ENCODE measurements at places on chromosomes 12 and 14.
A peak's percentile ranks its signal among the peaks of the same experiment; 100 is the strongest.

GRCh38 chr12:27531896-27532295, 7.9 kb downstream of the PPFIBP1 start:
- DNase-seq = no peak

DNA sequence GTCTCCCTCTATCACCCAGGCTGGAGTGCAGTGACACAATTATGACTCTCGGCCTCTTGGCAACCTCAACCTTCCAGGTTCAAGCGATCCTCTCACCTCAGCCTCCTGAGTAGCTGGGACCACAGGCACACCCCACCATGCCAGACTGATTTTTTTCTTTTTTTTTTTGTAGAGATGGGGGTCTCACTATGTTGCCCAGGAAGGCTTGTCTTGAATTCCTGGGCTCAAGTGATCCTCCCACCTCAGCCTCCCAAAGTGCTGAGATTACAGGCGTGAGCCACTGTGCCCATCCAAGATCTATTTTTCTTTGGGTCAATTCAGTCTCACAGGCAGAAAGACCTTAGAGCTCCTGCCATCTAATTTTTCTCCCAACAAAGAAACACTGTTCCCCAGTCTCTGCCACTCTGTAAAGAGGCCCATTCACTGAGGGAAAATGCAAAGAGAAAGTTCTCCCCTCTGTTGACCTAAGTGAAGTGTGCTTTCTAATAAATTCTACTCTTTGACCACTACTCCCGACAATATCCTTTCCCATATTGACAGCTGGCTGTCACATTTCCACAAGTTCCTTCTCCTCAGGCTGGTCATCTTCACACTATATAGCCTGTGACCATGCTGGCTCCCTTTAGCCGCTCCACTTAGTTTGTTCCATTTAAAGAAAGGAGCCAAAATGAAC, 23.3 kb downstream of the TMED8 start:
- DNase-seq = no peak

DNA sequence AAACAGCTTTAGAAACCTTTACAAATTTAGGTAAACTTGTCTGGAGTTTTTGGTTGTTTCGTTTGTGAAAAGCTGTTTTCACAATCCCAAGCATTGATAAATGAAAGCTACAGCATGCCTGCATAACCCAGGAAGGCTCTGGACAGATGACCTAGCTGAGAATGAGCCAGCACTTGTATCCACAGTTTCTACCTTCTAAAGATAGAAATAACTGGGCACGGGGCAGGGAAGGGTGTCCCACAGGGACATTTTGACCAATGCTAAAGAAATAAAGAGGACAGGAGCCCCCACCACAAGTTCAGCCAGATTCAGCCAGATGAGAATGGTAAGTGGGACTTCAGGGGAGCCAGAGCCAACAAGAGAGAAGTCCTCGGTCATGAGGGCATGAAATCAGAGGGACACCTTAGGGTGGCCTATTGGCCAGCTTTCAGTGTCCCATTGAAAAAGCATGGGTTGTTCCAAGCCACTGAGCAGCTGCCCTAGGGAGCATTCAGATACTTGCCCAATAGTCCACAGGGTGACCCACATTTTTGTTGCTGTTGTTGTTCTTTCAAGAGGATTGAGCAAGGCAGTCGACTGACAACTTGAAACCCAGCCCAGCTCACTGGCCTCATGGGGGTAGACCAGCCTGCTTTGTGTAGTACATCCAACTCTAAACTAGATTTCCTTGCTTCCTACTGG, 140.3 kb upstream of the NUDT4 start:
- DNase-seq = no peak

DNA sequence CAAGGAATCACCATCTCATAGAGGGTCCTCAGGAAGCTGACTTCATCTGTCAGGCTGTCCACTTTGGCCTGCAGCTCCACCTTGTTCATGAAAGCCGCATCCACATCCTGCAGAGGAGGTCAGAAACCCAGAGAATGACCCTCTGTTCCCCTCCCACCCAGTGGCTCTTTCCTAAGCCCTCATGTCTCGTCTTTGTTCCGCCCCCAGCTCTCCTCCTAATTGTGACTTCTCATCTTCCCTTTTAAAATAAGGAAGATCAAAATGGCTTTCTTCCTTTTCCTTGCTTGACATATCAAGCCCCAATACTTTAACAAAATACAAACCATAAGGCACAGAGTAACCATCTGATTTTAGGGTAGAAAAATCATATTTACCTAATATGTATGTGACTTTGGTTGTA, 4.4 kb downstream of the KRT76 start:
- no peak for DNase-seq

GRCh38 chr12:15962760-15963159, 51.6 kb downstream of the DERA start:
- DNase-seq = no peak

GRCh38 chr14:93892923-93893558, 34.1 kb upstream of the FAM181A start:
- peak; percentile 44 for DNase-seq

Data from breast epithelium (tissue), 4 donors.